CD4-positive, alpha-beta memory T cell (primary cell): ENCODE measurements at places on chromosomes 12 and 14. TPM values are rescaled to one million over a fixed set of nuclear protein-coding genes. Genes with fewer than 3 reads are reported as not detected.

Gene TRAFD1
- total RNA-seq: 42.7 TPM

Gene PLD4
- not detected for total RNA-seq

Gene TMEM52B
- not detected for total RNA-seq

Gene ADAM21
- total RNA-seq: not detected

Gene ZNF385A
- total RNA-seq: 1.8 TPM

Gene SIX1
- total RNA-seq: not detected

Gene GLIPR1L1
- not detected for total RNA-seq

Gene STON2
- total RNA-seq: not detected

Gene BHLHE41
- total RNA-seq: 0.20 TPM

Gene LAG3
- 2.4 TPM for total RNA-seq

Gene RND1
- total RNA-seq: 0.89 TPM

Gene SLC2A14
- total RNA-seq: 3.5 TPM

Gene MAP1LC3B2
- total RNA-seq: 1.7 TPM

Gene RBMS2
- 1.9 TPM for total RNA-seq

Gene PIANP
- total RNA-seq: 1.5 TPM

Gene PLCZ1
- not detected for total RNA-seq

Gene KLRC4
- total RNA-seq: not detected

Gene SPRYD4
- total RNA-seq: 6.5 TPM
